ENCODE measurements at places on chromosomes 4 and X.

GRCh38 chr4:15586066-15586465 lies 69.1 kb downstream of the FBXL5 start:
- DNase-seq, result no peak

- no peak for DNase-seq
These were observed 315.6 kb upstream of the SMIM31 start for GRCh38 chr4:164438321-164438720.

DNA sequence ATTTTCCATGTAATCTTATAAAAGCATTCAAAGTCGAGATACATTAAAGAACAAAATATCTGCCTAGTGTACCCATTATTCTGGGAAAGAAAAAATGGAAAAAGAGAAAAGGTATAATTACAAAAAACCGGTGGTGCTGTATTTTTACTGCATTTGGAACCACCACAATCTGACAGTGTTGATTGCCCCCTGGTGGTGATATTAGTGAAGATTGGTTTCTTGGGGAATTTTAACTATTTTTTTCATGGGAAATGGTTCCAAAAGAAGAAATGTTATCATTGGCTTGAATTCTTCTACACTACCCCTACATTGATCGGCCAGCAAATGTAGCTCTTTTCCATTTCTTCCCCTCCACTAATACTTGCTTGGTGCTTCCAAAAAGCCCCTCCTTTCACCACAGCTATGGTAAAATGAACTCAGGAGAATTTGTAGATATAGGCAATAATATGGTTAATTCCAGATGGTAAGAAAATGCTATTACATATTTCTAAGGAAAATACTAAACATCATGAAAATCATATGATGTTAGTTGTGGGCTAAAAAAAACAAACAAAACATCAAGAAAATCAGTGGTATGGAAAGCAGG lies 50.0 kb downstream of the COX18 start:
- DNase-seq, result no peak

GRCh38 chr4:175369087-175369486 lies 443.0 kb downstream of the GPM6A start:
- no peak for DNase-seq

- DNase-seq, result no peak
These were observed 84.3 kb downstream of the RRAGB start for GRCh38 chrX:55801811-55802210.

All from T-helper 2 cell (primary cell).